T-cell (primary cell): ENCODE measurements at places on chromosomes 1 and 21.

DNA sequence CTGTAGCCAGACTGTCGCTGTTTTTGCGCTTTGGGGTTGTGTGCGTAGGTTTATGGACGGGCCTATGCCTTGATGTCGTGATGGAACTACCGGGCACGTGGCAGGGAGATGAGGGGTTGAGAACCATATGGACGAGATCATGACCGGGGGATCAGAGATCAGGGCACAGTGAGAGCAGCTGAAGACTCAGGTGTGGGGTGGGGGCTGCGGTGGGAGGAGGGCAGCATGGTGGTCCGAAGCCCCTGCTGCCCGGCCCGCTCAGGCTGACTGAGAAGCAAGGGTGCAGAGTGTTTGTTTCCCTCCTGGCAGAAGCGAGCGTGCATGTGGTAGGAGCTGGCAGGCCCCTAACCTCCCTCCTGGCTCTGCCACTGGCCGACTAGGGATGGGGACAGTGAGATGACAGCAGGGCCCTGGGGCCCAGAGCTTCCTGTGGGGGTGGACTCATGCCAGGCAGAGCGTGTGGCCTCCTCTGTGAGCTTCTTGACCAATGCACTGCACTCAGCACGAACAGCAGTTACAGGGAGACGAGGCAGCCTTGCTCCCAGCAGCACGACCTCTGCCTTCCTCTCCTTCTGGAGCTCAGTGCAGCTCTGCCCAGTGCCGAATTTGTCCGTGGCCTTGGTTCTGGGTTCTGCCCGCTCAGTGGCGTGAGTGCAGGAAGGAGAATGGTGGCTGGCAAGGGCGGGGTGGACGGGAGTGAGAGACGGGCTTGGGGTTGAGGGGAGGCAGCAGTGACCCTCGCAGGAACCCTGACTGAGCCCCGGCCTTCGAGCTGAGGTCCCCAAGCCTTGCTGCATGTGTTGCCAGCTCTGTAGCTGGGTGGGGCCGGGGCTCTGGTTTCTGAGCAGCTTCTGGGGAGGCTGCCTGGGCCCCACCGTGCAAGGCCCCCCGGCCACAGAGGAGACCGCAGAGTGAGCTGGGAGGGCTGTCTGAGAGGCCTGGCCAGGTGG lies 22.2 kb upstream of the LRRC3 start:
- no peak for DNase-seq
- H3K4me1 ChIP-seq = no peaks in the 10 kb centered on the region
- H3K27ac ChIP-seq = no peak overlapping the region
- H3K36me3 ChIP-seq = no peaks in the 10 kb centered on the region
- no peak overlapping the region for H3K4me3 ChIP-seq

GRCh38 chr1:15029786-15030185 lies 123.8 kb upstream of the TMEM51 start:
- H3K36me3 ChIP-seq = no peaks in the 10 kb centered on the region
- no peak for DNase-seq
- H3K4me1 ChIP-seq = peaks cover 5% of the 10 kb centered on the region
- H3K27ac ChIP-seq = no peak overlapping the region
- no peak overlapping the region for H3K4me3 ChIP-seq

- H3K36me3 ChIP-seq = no peaks in the 10 kb centered on the region
- no peak overlapping the region for H3K27ac ChIP-seq
- no peaks in the 10 kb centered on the region for H3K4me1 ChIP-seq
- DNase-seq = no peak
- H3K4me3 ChIP-seq = no peak overlapping the region
Observed at GRCh38 chr1:67705735-67706453, 20.9 kb downstream of the GADD45A start.

GRCh38 chr1:92940541-92940940 lies 20.7 kb downstream of the DIPK1A start:
- H3K4me1 ChIP-seq = peaks cover 11% of the 10 kb centered on the region
- H3K27ac ChIP-seq = no peak overlapping the region
- no peak for DNase-seq

DNA sequence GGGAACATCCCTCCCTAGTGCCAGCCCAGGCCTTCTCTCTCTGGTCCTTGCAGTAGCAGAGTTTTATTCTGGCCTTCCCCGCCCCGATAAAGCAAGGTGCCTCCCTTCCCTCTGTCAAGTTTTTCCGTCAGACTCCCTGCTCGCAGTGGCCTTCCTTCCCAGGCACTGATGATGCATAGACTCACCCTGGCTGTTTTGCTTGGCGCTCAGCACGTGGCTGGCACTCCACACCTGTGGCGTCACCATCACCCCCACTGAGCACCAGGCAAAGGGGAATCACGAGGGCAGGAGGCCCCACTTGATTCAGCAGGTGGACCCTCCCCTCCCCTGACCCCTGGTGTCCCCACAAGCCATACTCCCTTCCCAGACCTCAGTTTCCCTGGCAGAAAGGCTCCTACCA lies 7.4 kb downstream of the SLC26A9 start:
- H3K36me3 ChIP-seq = no peaks in the 10 kb centered on the region
- no peaks in the 10 kb centered on the region for H3K27me3 ChIP-seq
- H3K4me1 ChIP-seq = no peaks in the 10 kb centered on the region
- H3K27ac ChIP-seq = no peak overlapping the region

GRCh38 chr21:41817228-41817627 lies 50.4 kb upstream of the RIPK4 start:
- H3K4me1 ChIP-seq = no peaks in the 10 kb centered on the region
- no peak overlapping the region for H3K27ac ChIP-seq
- DNase-seq = no peak
- peaks cover 31% of the 10 kb centered on the region for H3K36me3 ChIP-seq

- H3K4me1 ChIP-seq = peaks cover 10% of the 10 kb centered on the region
- no peaks in the 10 kb centered on the region for H3K36me3 ChIP-seq
- DNase-seq = no peak
- H3K27ac ChIP-seq = no peak overlapping the region
Observed at GRCh38 chr1:182608236-182608635, 4.0 kb upstream of the RGS16 start.
